ENCODE measurements at places on chromosomes 16 and 17.

- DNase-seq: no peak
Observed at GRCh38 chr16:83968891-83969649, 1.0 kb downstream of the NECAB2 start.

- no peak for DNase-seq
Observed at GRCh38 chr16:29987371-29988085, 7.9 kb downstream of the HIRIP3 start.

DNA sequence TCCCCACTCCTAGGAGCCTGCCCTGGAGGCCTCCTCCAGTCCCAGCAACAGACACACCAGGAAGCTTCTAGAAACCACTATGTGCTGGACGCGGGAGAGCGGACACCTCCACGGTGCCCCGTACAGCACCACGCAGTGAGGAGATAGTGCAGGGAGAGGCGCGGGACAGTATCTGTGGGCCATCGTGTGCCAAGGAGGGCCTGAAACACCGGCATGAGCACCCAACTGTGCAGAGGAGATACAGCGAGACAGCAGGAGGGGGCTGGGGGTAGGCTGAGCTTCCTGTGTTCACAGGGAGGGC, 57.7 kb downstream of the ZNF778 start:
- DNase-seq: no peak

GRCh38 chr17:5931616-5932015, 138.6 kb upstream of the WSCD1 start:
- DNase-seq: peak; percentile 9

DNA sequence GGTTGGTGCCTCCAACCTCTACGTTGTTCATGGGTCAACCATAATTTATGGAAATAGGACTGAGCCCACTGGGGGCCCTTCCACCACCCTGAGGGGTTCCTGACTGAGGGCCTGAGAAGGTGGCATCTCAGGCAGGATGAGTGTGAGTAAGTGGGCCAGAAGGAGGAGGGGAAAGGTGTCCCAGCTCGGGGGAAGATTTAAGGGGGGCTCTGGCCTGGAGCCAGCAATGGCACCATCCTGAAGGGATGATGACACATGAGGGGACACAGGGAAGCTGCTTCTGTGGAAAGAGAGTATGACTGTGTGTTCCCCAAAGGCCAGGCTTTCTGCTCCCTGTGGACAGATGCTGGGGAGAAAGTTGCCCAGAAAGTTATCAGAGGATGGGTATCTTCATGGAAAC, 18.7 kb downstream of the MYL4 start:
- no peak for DNase-seq

GRCh38 chr16:80670170-80670865, 129.5 kb downstream of the DYNLRB2 start:
- no peak for DNase-seq

GRCh38 chr17:40460968-40461731, 17.9 kb downstream of the IGFBP4 start:
- DNase-seq: no peak

- DNase-seq: no peak
Observed at GRCh38 chr17:69478916-69479315, 64.4 kb downstream of the MAP2K6 start.

DNA sequence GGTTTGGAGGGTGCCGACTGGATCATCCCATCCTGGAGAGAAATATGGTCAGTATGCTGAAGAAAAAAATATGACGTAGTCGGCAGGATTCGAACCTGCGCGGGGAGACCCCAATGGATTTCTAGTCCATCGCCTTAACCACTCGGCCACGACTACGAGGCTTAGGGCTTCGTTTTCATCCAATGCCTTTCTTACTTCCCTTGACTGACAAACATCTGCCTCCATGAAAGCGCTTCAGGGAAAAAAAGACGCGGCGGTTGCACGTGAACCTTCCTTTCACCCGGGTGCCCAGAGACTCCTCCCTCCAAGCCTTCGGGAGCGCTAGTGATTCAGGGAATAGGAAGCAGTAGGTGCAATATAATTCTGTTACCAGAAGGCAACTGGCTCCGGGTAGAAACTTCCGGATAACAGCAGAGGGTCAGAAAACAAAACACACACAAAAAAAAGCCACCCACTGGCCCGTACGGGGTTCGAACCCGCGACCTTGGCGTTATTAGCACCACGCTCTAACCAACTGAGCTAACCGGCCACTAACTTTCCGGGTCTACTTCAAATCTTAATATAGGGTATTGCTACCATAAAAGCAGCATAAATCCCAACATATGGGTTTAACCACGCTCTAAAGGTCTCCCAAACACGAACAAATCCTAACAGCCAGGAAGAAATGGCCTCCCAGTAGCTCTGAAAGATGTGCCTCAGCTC, 16.3 kb upstream of the AURKB start:
- peak; percentile 91 for DNase-seq

DNA sequence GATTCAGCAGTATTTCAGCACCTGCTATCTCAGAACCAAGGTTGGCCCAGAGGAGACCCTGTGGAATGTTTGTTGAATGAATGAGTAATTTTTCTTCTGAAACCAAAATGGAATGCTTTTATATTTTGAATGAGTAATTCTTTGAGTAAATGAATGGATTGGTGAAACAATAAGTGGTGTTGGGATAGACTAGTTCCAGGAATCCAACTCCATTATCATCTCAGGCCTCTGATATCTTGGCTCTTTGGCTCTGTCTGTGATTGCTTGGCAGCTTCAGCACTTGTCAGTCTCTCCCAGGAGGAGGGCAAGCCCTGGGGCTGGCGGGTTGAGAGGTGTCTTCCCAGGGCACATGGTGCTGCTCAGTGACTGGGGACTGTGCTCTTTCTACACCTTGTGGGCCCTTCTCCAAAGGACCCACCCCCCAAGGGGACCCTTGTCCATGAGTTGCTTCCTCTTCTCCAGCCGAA, 284.4 kb upstream of the FOXF1 start:
- no peak for DNase-seq

GRCh38 chr16:55331648-55332185, 7.7 kb downstream of the IRX6 start:
- DNase-seq: no peak

DNA sequence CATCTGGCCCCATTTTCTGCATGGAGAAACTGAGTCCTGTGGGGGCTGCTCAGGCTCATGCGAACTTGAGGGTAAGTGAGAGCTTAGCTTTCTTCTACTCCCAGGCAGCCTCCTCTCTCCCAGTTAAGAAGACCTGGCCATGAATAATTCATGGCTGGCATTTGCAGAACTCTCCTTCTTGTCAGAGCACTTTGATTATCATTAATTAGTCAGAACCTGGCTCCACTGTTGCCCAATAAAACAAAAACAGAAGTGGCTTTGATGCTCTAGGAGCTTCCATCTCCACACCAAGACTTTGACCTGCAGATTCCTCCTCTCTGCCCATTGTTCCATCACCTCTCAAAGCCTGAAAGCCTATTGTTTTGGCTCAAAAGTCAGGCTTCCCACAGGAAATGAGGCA, 45.5 kb upstream of the CDH3 start:
- DNase-seq: peak; percentile 25

DNA sequence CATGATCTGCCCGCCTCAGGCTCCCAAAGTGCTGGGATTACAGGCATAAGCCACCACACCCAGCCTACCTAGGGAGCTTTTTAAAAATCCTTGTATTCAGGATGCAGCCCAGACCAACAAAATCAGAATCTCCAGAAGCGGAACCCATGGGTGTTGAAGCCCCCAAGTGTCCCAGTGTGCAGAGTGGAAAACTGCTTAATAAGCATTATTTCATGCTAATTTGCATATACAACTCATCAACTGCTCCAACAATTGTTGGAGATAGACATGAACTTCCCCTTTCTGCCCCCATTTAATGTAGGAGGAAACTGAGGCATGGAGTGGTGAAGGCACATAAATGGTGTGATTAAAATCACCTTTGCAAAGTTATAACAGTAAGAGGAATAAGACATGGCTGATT, 84.3 kb upstream of the C16orf82 start:
- no peak for DNase-seq
